ENCODE measurements at places on chromosomes 1 and 21.

DNA sequence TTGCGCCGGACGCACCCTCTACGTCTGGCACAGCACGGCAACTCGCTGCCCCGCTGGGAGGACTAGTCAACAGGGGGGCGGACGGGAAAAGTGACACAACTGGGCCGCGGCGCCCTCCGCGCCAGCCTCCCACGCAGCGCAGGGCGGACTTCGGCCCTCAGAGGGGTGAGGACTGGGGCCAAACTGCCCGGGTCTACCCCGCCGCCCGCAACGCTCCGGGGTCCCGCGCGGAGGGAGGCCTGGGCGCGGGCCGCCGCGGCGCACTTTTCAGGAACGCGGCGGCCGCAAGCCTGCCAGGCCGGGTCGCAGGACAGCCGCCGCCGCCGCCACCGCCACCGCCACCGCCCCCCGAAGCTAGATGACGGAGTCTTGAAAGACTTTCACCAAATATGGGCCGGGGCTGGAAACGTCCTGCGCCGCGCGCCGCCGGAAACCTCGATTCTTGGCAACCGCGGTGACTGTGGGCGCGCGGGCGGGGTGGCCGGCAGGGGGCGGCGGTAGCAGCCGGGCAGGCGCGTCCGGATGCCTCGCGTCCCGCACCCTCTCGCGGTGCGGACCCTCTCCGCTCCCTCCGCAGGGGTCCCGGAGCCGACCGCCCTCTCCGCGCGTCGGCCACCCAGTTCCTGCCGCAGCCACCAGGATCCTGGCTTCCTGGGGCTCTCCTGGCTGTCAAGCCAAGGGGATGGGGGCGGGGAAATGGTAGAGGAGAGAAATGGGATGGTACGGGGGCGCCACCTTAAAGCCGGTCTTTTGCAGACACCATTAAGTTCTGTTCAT lies 3.7 kb upstream of the CCN1 start:
- DNase-seq: no peak

- no peak for DNase-seq
These were observed 42.0 kb upstream of the LHX8 start for GRCh38 chr1:75092141-75092540.

DNA sequence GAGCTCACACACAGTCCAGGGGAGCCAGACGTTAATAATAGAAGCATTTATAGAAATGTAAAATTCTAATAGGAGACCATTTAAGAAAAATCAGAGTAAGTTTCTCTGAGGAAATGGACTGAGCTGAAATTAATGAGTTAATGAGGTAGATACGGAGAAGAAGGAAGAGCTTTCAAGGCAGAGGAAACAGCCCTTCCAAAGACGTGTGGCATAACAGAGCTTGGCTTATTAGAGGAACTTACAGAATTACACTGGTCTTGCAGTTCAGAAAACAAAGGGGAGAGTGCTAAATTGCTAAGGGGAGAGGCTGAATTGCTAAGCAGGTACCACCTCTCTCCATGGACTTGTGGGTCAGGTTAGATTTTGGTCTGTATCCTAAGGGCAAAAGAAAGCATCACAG lies 8.2 kb upstream of the PIGK start:
- no peak for DNase-seq

DNA sequence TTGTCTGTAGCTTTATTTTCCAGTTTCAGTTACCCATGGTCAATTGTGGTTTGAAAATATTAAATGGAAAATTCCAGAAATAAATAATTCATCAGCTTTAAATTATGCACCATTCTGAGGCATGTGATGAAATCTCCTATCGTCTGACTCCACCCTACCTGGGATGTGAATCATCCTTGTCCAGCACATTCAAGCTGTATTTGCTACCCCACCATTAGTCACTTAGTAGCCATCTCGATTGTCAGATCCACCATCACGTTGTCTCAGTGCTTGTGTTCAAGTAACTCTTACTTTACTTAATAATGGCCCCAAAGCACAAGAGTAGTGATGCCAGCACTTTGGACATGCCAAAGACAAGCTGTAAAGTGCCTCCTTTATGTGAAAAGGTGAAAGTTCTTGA lies 4.0 kb downstream of the STPG1 start:
- no peak for DNase-seq

GRCh38 chr1:168079761-168080160 lies 57.0 kb downstream of the GPR161 start:
- no peak for DNase-seq

- no peak for DNase-seq
These were observed 126.6 kb upstream of the CAMK1G start for GRCh38 chr1:209456878-209457277.

GRCh38 chr1:182848736-182849135 lies 9.6 kb downstream of the DHX9 start:
- DNase-seq: no peak
